ENCODE measurements at places on chromosomes 11 and 22.
A peak's percentile ranks its signal among the peaks of the same experiment; 100 is the strongest.

DNA sequence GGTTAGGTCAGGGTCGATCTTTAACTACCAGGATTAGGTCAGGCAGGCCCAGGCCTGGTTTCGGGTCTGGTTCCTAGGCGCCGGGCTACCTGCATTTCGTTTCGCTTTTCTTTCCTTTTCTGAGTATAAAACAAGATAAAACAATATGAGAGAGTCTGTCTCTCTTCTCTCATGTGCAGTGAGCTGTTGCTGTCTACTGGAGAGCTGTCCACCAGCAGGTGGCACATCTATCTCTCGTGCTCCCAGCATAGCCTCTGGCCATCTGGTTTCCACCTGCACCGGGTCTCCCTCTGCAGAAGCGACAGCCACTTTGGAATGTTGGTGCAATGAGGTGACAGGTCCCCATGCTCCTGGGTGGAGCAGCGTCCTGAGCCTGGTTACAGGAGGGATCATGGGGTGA lies 27.6 kb downstream of the RIBC2 start:
- H3K4me3 ChIP-seq, result peak overlapping the region; percentile 80
- DNase-seq, result no peak
- H3K27ac ChIP-seq, result peak overlapping the region; percentile 91
- H3K4me1 ChIP-seq, result peaks cover 16% of the 10 kb centered on the region

- H3K4me3 ChIP-seq, result no peak overlapping the region
- no peak for DNase-seq
- peaks cover 49% of the 10 kb centered on the region for H3K4me1 ChIP-seq
- H3K27ac ChIP-seq, result peak overlapping the region; percentile 73
- H3K27me3 ChIP-seq, result no peaks in the 10 kb centered on the region
Observed at GRCh38 chr22:39418696-39419095, 19.1 kb downstream of the TAB1 start.

GRCh38 chr11:69819541-69820070 lies 390 bp upstream of the FGF3 start:
- peaks cover 60% of the 10 kb centered on the region for H3K27me3 ChIP-seq
- no peaks in the 10 kb centered on the region for H3K36me3 ChIP-seq
- H3K27ac ChIP-seq, result no peak overlapping the region
- no peaks in the 10 kb centered on the region for H3K4me1 ChIP-seq

DNA sequence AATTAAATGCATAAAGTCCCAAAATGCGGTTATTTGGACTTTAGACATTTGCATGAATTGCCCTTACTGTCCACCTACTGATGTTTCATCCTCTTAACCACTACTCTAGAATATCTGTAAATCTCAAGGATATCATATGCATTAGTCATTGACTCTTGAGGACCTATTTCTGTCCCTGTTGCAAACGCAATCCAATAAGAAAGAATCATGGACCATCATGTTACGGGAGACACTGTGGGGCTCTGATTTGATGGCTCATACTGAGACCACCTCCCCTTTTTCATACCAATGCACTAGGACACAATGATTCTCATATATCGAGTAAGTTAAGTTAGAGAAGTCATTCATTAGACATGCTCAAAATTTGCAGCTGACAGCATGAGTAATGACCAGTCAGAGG lies 14.4 kb downstream of the POU2AF2 start:
- no peaks in the 10 kb centered on the region for H3K36me3 ChIP-seq
- DNase-seq, result no peak
- H3K27ac ChIP-seq, result no peak overlapping the region
- H3K4me1 ChIP-seq, result peaks cover 4% of the 10 kb centered on the region
- H3K27me3 ChIP-seq, result peaks cover 20% of the 10 kb centered on the region

DNA sequence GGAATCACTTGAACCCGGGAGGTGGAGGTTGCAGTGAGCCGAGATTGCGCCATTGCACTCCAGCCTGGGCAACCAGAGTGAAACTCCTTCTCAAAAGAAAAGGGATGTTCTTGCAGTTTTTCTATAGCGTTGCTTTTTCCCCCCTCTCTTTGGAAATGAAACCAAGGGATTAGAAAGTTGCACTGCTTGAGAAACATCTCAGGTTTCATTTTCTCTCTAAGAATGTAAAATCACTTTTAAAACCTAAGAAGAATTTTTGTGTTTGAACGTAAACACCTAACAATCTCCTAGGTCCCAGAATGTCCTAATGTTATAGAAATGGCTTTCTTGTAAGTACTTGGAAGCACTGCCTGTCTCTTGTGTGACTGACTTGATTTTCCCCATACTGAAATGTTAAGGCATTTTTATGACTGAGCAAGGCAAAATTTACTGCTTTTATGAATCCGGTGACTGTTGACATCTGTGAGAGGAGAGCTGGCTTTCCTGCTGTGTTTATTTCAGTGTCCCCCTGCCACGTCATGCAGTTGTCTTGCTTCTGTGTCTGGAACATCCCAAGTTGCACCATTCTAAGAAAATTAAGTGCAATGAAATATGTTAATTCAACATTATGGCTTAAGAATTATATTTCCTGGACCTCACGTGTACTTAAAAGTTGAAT lies 37.7 kb downstream of the NF2 start:
- no peak overlapping the region for H3K4me3 ChIP-seq
- DNase-seq, result no peak
- H3K27ac ChIP-seq, result no peak overlapping the region
- H3K4me1 ChIP-seq, result peaks cover 3% of the 10 kb centered on the region
- no peaks in the 10 kb centered on the region for H3K27me3 ChIP-seq

GRCh38 chr11:61514050-61514917 lies 5.7 kb downstream of the LRRC10B start:
- H3K4me1 ChIP-seq, result peaks cover 9% of the 10 kb centered on the region
- peak overlapping the region; percentile 10 for H3K4me3 ChIP-seq
- no peaks in the 10 kb centered on the region for H3K36me3 ChIP-seq

DNA sequence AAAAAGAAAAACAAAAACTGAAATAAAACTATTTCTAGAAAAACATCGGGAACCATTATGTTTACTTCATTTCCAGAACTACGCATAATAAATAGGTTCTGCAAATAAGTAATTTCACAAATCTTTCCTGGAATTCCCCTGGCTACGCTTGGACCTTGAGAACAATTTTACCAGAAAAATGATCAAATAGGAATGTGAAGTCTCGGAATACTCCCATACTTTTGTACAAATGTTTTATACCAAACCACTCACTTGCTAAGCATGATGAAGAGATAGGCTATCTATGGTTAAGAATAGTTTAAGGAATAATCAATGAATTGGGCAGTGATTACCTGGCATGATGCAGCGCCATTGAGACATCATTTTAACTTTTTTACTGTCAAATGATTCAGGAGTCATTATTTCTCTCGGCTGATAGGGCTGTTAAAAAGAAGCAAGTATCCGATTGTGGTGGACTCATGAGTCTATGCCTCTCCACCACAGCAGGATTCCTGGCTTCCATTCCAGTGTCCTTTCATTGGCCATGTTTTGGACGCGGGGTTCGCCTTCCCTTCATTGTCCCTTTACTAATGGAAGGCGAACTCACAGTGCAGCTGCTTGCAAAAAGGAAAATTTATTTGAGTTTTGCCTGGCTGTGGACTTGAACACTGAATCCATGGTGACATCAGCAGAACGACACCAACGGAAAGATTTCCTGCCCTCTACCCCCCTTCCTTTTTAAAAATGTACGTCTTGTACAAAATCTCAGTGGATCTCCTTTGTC lies 39.9 kb upstream of the BLID start:
- H3K27me3 ChIP-seq, result peaks cover 30% of the 10 kb centered on the region
- no peak overlapping the region for H3K27ac ChIP-seq
- H3K4me1 ChIP-seq, result peaks cover 17% of the 10 kb centered on the region
- no peak for DNase-seq
- no peak overlapping the region for H3K4me3 ChIP-seq
- H3K36me3 ChIP-seq, result no peaks in the 10 kb centered on the region

DNA sequence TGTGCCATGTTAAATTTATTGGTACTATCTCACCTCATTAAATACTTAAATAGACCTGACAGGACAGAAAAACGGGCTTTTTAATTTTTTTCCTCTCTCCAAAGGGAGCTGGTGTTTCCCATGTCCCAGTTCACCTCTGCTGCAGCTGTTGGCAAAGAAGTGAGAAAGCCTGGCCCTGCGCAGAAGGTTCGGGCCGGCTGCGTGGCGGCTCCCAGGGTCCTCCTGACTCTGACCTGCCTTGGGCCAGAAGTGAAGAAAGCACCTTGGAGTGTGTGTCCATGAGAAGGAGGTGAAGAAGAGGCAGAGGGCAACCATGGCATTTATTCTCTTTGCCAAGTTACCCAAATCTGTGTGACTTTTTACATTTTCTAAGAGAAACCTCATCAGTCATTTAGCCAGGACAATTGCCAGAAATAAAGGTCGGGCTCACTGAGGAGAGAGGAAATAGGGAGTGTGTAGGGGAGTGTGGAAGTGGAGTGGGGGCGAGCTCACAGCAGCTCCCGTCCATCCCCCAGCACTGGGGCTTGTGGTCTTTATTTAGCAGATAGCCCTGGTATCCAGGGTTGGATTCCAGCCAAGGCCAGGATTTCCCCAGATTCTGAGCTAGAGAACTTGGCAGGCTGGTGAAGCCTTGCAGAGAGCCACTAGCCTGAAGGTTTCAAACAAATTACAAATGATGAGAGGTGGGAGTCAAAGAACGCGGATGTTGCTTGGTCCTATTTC lies 102.4 kb upstream of the CADM1 start:
- no peak overlapping the region for H3K4me3 ChIP-seq
- no peak for DNase-seq
- H3K4me1 ChIP-seq, result no peaks in the 10 kb centered on the region
- H3K27ac ChIP-seq, result no peak overlapping the region
- H3K27me3 ChIP-seq, result peaks cover 4% of the 10 kb centered on the region
- H3K36me3 ChIP-seq, result no peaks in the 10 kb centered on the region

DNA sequence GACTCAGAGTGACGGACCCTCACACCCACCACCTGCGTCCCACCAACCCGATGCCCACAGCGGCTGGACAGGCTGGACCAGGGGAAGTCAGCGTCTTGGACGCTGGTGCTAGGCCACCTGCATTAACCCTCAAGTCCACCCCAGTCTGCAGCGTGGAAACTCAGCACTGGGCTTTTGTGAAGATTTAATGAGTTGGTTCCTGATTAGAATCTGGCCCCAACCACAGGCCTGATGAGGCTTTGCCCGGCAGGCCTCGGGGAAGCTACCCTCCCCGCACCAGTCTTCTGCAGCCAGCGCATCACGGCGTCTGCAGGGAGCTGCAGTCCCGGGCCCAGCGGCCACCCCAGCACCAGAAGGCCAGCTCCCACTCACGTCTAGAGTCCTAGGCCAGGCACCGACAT lies 101.0 kb downstream of the BRD1 start:
- H3K4me1 ChIP-seq, result peaks cover 12% of the 10 kb centered on the region
- H3K4me3 ChIP-seq, result peak overlapping the region; percentile 51
- H3K27me3 ChIP-seq, result peaks cover 16% of the 10 kb centered on the region
- H3K27ac ChIP-seq, result no peak overlapping the region
- DNase-seq, result no peak
- H3K36me3 ChIP-seq, result peaks cover 2% of the 10 kb centered on the region

GRCh38 chr22:47055921-47056320 lies 293.5 kb downstream of the TBC1D22A start:
- no peaks in the 10 kb centered on the region for H3K27me3 ChIP-seq
- DNase-seq, result no peak
- H3K4me3 ChIP-seq, result no peak overlapping the region
- peaks cover 49% of the 10 kb centered on the region for H3K36me3 ChIP-seq

DNA sequence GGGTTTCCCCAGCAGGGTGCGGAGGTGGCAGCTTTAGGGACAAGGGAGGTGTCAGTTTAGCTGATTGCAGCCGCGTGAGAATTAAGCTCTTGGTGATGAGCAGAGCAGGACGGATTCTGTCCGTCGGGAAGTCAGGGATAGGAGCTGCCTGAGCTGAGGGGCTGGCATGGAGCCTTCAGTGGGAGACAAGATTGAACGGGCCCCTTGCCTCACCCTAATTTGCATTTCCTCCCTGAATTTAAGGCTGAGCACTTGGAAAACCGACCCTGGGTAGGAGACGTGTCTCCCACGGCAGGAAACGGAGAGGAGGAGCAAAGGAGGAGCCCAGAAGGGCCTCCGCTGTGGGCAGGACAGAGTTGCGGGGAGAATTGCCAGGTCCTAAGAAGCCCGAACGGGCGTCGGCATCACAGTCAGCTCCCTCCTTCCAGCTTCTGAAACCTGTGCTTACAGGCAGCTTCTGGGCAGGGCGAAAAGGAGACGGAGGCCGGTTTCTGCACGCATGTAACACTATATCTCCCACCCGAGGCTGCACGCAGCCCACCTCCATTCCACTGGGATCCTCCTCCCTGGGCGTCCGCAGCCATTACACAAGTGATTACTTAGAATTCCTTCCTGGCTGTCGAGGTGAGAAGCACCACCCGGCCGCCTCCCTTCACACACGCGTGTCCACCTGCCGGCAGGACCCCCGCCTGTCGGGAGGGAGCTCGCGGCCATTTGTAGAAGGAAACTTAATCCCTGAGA lies 345.8 kb downstream of the BRD1 start:
- no peak overlapping the region for H3K27ac ChIP-seq
- H3K4me1 ChIP-seq, result no peaks in the 10 kb centered on the region
- H3K36me3 ChIP-seq, result peaks cover 6% of the 10 kb centered on the region
- H3K27me3 ChIP-seq, result no peaks in the 10 kb centered on the region
- no peak for DNase-seq

DNA sequence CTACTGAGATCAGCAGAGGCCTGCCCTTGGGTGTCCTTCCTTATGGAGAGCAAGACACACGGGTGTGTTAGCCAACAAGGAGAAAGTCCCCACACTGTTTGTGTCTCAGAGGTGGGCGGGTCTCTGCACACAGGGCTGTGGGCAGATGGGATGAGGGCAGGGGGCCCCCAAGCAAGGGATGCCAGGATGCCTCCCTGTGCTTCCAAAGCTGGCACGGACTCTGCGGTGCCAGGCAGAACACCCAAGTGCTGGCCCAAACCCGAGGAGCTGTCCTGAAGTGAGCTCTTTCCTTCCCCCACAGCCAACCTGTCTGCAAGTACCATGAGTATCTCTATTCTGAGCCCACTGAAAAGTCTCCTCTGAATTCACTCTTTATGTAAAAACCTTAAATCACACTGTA lies 273.3 kb downstream of the CTTN start:
- H3K4me3 ChIP-seq, result no peak overlapping the region
- no peaks in the 10 kb centered on the region for H3K4me1 ChIP-seq
- H3K36me3 ChIP-seq, result no peaks in the 10 kb centered on the region
- no peak overlapping the region for H3K27ac ChIP-seq

DNA sequence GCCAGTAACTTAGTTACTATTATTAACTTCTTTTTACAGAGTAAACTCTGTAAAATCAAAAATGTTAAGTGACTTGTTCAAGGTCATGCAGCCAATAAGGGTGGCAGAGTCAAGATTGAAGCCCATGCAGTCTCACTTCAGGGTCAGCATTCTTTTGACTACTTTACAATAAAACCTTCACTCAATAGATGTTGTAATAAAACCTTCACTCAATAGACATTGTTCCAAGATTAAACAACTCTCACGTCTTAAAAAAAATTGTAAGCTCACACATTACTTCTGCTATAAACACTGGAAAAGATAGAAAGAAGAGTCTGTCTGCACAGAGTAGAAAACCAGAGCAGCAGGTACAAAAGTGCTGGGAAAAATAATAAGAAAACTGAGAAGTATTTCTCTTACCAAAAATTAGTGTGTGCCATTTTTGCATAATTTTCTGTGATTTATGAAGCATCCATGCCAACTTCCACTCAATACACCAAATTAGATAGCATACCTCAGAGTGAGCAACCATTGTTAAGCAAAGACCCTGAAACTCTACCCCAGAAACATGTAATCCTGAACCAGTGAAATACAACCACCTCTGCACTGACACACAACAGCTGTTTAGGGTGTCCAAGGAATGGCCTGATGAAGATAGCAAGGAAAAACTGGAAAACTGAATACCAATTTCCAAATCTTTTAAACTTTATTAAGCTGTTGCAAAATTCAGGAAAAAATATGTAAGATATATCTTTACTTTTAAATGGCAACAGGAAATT lies 4.9 kb upstream of the SOX6 start:
- H3K27me3 ChIP-seq, result no peaks in the 10 kb centered on the region
- no peak for DNase-seq
- H3K27ac ChIP-seq, result no peak overlapping the region
